Vagina (tissue), 2 donors: ENCODE measurements at places on chromosomes 13 and 19.

GRCh38 chr19:8607386-8607785 is 3.1 kb downstream of the ADAMTS10 start:
- DNase-seq, result no peak

DNA sequence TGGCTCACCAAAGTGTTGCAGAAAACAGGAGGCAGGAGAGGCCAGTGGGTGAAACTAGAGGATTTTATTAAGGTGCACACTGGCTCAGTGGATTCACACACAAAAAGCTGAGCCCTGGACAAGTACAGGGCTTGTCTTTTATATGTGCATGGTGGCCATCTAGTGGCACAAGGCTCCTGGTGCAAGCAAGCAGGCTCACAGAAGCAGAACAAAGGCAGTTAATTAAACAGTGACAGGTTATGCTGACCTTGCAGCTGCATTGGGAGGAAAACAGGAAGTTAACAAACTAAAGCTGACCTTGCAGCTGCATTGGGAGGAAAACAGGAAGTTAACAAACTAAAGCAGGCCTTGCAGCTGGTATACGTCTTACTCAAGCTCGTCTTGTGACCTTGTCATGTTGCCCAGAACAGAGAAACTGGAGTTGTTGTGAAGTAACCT is 65.3 kb upstream of the ZNF681 start:
- no peak for DNase-seq

DNA sequence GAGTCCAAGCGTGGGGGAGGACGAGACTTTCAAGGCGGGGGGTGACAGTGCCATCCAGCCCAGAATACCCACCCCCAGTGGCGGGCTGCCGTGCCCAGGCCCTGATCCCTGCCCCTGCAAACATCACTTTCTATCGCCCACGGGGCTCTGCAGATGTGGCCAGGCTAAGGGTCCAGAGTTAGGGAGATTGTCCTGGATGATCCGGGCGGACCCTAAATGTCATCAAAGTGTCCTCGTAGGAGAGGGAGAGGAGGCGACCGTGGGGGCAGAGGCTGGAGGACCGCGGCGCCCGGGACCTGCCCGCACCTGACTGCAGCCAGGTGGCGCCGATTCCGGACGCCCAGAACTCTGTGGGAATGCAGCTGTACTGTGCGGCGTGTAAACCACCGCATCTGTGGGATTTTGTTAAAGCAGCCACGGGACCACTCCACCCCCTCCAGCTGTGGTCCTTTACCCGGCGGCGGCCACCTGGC is 32.4 kb downstream of the GJA3 start:
- DNase-seq, result no peak

DNA sequence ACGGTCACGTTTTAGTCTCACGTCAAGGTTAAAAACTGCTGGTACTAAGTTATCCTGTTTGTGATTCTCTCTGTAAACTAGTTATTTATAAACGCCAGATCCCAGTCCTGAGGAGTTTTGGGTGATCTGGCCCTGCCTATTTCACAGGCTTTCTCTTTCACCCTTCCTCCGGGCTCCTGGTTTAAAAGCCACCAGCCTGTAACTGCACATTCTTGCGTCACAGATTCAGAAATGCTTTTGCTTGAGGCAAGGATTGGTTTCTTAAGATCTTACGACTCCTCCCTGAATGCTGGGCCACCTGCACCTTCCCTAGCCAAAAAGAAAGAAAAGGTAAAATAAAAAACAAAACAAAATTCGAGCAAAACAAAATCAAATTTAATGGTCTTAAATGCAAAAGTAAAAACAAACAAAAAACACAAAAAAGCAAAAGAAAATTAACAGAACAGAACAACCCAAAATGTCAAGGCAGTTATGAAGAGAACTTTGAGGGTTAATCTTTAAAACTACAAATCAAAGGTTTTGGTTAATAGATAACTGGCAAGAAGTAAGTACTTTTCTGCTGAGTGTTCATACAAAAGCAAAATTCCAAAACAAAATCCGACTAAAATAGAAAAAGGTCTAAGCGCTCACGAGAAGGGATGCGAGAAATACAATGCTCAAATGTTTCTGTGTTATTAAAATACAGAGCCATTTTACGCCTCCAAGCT is 18.6 kb upstream of the TIMM44 start:
- no peak for DNase-seq

GRCh38 chr13:34320084-34320483 is 502.1 kb downstream of the RFC3 start:
- DNase-seq, result no peak

DNA sequence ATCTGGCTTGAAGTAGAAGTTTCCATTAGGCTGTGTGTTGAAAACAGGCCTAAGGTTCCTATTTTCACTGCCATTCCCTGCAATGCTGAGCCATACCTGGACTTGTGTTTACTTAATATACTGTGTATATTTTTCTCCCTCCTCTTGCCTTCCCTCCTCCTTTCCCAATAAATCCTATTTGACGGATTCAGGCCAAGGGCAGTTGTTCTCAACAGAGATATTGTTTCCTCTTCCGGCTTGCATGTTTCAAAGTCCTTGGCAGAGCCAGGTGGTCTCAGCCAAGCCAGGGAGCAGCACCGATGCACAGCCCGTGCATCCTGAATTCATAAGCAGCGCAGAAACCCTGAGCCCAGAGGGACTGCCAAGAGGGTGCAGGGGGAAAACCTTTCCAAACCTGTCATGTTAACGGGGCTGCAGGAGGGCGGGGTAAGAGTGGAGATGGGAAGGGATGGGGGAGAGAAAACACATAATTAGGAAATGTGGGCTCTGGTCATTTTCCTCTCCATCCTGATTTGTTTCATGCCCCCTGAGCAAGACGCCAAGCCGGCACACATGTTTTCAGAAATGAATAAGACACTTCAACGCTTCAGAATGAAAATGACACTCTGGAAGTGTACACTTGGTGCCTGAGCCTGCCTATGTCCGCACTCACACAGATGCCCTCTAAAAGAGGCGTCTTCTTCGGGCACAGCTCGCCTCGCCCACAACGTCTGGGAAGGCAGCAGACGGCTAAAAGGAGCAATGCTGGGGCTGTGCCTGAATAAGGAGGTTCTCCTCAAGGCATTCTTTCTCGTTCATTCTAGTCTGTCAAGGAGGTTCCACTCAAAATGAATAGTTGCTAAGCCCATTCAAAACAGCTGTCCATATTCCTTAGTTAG is 149.3 kb upstream of the UBL3 start:
- DNase-seq, result no peak

DNA sequence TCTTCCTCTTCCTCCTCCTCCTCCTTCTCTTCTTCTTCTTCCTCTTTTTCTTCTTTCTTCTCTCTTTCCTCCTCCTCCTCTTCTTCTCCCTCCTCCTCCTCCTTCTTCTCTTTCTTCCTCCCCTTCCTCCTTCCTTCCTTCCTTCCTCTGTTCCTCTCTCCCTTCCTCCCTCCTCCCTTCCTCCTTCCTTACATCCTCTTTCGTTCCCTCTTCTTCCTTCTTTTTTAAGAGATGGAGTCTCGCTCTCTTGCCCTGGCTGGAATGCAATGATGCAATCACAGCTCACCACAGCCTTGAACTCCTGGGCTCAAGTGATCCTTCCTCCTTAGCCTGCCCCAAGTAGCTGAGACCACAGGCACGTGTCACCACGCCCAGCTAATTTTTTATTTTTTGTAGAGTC is 13.2 kb downstream of the EHD2 start:
- DNase-seq, result no peak

GRCh38 chr19:49151267-49152118 is 3.7 kb downstream of the HRC start:
- no peak for DNase-seq

- DNase-seq, result no peak
Observed at GRCh38 chr13:27638521-27638920, 16.8 kb downstream of the POLR1D start.

DNA sequence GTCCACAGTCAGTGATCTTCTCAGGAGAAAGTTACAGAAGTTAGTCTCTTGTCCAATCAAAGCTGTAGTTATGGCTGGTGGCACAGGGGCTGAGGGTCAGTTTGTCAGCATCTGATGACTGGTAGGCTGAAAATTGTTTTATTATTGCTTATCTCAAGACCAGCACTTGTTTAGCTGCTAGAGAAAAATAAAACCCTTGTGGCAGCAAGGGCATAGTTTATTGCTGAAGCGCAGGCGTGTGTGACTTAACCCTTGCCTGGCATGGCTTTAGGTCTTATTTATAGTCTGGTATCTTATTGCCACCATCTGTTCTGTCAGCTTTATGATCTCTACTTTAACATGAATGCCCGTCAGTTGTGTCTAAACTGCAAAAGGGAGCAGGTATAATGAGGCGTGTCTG is 154.7 kb downstream of the USP12 start:
- no peak for DNase-seq

DNA sequence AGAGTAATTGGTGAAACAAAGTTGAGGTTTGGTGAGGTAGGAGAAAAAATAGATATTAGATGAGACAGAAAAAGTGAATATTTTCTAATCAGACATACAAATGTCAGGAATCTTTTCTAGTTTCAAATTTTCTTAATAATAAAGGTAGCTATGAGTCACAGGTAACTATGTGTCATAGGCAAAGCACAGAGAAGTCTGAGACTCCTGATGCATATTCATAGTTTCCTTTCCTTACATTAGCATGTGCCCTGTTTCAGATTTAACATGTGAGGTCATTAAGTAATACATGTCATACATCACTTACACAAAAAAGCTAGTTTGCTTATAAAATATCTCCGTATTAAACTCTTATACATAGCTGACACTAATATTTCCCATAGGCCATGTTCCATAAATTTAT is 1141.3 kb upstream of the PCDH20 start:
- no peak for DNase-seq

GRCh38 chr19:31110336-31110735 is 238.9 kb downstream of the TSHZ3 start:
- DNase-seq, result no peak
